GM23338 (cell line): ENCODE measurements at places on chromosomes 12 and 14.

GRCh38 chr12:27549236-27549800 lies 25.3 kb downstream of the PPFIBP1 start:
- no peak for DNase-seq

GRCh38 chr14:95407354-95407753 lies 87.6 kb upstream of the CLMN start:
- no peak for DNase-seq

- no peak for DNase-seq
These were observed 949.7 kb downstream of the TRHDE start for GRCh38 chr12:73221836-73222235.

DNA sequence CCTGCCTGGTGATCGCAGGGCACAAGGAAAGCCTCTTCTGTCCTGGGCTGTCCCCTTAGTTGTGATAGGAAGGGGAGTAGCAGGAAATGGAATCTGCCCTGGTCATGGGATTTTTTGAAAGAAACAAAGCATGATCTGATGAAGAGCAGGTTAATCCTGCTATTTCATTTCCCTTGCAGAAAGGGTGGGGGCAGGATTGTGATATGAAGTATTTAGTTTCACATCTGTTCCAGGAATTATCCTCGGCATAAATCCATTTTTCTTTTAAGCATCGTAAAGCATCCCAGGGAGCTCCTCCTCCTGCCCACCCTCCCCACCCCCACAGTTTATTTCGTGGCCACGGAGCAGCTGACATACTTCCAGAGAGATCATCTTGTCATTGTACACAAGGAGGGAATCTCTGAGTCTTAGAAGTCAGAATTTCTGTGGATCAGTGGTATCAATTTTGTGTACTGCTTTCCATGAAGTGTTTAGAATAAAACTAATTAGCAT lies 53.1 kb downstream of the TGFB3 start:
- DNase-seq, result no peak

DNA sequence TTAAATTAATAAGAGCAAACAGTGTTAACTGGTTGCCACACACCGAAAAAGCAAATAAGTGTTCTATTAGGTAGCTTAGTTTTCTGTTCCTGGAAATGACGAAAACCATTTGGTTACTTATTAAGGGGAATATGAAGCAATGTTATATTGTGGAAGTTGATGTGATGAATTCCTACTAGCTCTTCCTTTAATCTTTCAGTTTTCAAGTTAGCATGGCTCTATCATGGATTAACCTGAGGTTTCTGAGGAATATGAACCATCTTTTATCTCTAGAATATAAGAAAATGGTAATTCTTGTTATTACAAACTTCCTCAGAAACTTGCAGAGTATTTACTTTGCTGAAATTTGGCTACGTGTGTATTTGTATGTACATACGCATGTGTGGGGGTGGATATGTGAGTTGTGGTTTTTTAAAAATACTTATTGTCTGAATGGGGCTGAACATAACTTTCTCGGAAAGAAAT lies 245.7 kb downstream of the KCNC2 start:
- DNase-seq, result no peak

DNA sequence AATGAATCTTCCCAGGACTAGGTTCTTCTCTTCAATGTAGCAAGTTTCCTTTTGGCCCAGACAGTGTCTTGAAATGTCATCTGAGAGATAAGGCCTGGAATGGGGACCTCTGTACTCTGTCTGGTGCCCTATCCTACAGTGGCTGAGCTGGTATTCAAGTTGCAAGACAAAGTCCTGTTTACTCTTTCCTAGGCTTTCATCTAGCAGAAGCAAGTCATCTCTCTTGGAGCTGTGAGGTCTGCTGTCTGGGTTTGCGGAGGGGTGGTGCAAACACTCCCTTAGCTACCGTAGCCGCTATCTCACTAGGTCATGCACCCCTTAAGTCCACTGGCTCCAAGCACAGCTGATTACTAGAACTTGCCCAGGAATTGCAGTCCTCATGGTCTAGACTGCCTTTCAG lies 149.7 kb upstream of the SLC16A7 start:
- no peak for DNase-seq

GRCh38 chr14:65286443-65286842 lies 126.1 kb upstream of the FUT8 start:
- peak; percentile 38 for DNase-seq

DNA sequence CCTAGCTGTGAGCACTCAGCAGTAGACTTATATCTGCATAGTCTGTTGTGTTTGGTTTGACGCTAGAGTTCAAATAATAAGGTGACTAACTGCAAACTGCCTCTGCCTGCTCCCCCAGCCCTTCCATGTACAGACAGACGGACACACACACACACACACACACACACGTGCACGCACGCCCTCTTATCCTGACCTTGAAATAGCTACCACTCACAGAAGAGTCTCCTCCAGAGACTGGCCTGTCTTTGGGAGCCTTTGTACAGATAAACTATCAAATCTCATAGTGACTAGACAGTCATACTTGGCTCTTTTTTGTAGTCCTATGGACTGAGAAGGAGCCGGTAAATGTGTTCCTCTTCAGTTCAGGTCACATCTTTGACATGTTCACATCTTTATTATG lies 158.4 kb downstream of the FBXL14 start:
- no peak for DNase-seq

- DNase-seq, result peak; percentile 57
These were observed 77.5 kb downstream of the PHLDA1 start for GRCh38 chr12:75954041-75954440.

DNA sequence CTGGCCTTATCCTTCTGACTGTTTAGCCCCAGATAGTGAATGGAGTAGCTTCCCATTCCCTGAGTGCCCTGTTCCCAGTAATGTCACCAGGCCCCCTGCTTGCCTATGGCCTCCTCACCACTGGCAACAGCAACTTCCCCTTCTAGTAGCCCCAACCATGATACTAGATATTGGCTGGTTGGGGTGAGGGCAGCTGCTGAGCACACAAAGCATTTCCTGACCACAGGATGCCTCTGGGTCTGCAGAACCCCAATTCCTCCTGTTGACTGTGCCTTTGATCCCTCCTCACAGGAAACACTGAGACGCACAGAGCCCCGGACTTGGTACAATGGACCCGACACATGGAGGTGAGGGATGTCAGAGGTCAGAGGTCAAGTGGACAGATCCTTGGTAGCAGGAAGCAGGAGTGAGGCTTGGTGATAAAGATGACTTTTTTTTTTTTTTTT lies 597 bp downstream of the SOAT2 start:
- no peak for DNase-seq

GRCh38 chr14:72457641-72458040 lies 436.3 kb downstream of the DPF3 start:
- no peak for DNase-seq

GRCh38 chr12:9779209-9779608 lies 18.5 kb upstream of the CD69 start:
- no peak for DNase-seq

GRCh38 chr14:99875836-99876235 lies 82.6 kb downstream of the EML1 start:
- DNase-seq, result no peak

- DNase-seq, result no peak
These were observed 38.2 kb downstream of the CACNA2D4 start for GRCh38 chr12:1880153-1880845.
